ENCODE measurements at places on chromosomes 11 and 22.

- DNase-seq, result no peak
Observed at GRCh38 chr11:70328556-70328955, 58.1 kb downstream of the PPFIA1 start.

DNA sequence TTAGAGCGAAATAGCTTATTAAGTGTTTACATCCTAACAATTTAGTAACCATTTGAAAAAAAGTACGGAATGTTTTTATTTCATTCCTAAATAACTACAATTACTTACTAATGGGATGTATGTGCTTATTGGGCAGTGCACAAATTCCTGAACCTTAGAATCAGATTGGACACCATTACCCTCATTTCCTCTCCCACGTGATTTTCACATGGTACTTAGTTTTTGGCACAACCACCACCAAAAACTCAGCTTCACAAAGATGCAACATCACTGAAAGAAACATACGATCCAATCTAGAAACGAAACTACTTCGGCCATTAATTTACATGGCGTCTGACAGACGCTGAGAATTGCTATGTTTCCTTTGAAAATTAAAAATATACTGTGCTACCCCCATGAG is 81.5 kb downstream of the FBXO7 start:
- DNase-seq, result no peak

- DNase-seq, result no peak
Observed at GRCh38 chr11:122776546-122776945, 61.8 kb upstream of the CRTAM start.

DNA sequence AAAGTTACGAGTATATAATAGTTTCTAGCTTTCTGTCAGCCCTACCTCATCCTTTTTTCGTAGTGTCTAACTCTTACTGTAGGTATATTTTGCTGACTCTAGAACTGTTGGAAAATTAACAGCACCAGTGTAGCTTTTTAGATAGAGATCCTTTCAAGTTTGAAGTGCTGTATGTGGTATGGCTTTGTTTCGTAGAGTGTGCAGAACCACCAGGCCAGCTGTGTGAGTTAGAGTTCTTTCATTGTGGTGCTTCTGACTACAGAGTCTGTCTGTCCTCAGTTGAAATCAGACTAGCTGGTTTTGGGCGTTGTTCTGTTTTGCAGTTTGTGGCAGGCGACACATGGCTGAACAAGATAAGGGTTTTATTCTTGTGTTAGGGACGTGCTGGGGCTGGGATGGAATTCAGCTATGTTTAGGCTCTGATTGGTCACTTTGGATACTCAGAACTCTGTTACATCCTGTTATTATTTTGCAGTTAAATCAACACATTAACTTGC is 3.2 kb downstream of the ARHGEF12 start:
- DNase-seq, result no peak

- DNase-seq, result no peak
Observed at GRCh38 chr11:116969694-116970093, 128.5 kb downstream of the SIK3 start.

DNA sequence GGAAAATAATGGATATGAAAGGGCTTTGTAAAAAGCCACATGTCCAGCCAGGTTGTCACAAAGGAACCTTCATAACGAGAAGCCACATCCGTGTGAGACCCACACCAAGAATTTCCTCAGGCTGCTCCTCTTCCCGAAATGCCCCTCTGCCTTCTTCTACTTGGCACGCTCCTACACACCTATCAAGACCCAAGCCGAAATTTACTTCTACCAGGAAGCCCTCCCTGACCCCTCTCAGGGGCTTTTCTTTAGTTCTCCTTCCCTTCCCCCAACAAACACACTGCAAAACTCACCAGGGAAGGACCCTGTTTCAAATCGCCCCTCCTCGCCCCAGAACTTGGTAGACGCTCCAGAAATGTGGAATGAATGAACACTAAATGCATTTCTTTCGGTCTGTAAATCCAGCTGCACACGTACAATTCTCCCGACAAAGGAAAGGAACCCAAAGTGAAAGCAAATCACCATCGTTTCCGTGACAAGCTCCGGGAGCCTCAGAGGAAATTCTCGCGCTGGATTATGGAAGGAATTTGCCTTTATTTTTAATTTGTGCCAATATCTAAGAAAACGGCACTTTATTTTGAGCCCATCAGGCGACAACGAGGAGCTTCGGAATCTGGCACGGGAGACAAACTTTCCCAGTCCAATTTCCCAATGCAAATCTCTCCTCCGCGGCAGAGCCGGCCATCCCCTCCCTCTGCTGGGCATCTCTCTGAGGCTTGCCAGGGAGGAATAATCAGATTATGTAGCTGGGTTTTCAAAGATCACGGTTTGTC is 13.2 kb upstream of the SHISAL1 start:
- no peak for DNase-seq

DNA sequence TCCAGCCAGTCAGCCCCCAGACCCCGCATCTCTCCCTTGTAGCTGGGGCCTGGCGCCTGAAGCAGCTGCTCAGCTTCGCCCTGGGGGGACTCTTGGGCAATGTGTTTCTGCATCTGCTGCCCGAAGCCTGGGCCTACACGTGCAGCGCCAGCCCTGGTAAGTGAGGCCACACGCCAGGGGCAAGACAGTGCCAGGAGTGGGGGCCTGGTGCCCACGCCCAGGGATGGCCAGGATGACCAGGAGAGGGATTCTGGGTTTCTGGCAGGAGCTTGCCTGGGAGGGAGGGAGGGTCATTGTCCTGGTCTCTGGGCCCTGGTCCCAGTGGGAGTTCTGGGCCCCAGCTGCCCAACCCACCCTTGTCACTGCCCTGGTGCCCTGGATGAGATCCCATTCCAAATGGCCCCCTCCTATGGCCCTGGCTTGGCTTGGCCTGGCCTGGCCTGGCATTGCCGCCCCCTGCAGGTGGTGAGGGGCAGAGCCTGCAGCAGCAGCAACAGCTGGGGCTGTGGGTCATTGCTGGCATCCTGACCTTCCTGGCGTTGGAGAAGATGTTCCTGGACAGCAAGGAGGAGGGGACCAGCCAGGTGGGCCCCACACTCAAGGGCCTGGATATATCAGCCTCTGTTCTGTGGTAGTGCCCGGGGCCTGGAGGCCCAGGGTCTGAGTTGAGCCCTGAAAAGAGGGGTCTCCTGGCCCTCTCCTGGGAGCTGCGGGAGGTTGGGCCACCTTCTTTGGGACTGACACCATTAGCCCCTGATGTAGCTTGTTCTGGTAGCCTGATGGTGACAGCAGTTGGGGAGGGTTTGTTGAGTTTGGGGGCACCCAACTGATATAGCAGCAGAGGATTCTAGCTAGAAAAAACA is 3.7 kb downstream of the SLC39A13 start:
- peak; percentile 25 for DNase-seq

GRCh38 chr22:39917776-39918495 is 17.1 kb downstream of the GRAP2 start:
- no peak for DNase-seq

DNA sequence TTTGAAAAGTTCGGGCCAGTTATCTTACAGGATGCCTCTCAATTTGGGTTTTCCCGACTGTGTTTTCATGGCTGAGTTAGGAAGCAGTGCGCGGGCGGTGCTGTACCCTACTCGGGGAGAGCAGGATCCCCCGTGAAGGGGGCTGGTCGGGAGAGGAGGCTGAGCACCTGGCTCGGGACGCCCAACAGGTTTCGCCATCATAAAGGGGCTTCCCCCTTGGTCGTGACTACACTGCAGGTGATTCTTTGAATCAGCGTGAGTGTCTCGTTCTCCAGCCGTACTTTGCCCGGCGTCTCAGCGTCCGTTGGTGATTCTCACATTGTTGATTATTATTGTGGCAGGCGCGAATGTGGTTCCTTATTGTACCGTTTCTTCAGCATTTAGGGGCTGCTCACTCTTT is 46.6 kb downstream of the ST14 start:
- no peak for DNase-seq

GRCh38 chr22:30425616-30426387 is at the start of gene MTFP1:
Gene MTFP1, plus strand, starts transcription at chr22:30425768. Its CDS starts 112 bp downstream, at chr22:30425880.
- DNase-seq, result peak; percentile 32

GRCh38 chr11:118406599-118407166 is 5.3 kb downstream of the ATP5MG start:
- no peak for DNase-seq

DNA sequence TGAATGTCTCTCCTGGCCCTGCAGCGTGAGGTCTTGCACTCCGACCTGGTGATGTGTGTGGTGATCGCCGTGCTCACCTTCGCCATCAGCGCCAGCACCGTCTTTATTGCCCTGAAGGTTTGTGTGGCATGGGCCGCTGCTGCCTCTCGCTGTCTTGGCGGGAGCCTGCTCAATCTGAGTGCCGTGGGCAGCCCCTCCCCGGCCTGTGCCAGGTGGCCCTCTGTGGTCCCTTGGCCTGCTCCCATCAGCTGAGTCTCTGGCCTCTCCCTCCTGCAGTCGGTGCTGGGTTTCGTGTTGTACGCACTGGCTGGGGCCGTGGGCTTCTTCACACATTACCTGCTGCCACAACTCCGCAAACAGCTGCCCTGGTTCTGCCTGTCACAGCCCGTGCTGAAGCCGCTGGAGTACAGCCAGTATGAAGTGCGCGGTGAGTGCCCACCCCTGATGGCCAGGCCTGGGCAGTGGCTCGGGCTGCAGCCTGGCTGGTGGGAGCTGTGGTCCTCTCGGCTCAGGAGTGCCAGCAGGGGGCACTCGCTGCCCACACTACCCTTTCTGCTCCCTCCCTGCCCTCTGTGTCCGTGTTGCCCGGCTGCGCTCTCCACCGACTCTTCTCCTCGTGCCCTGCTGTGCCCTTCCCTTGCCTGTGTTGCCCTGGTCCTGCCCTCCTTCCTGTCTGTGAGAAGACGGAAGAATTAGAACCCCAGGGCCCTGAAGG is 10.2 kb downstream of the PCNX3 start:
- DNase-seq, result no peak

DNA sequence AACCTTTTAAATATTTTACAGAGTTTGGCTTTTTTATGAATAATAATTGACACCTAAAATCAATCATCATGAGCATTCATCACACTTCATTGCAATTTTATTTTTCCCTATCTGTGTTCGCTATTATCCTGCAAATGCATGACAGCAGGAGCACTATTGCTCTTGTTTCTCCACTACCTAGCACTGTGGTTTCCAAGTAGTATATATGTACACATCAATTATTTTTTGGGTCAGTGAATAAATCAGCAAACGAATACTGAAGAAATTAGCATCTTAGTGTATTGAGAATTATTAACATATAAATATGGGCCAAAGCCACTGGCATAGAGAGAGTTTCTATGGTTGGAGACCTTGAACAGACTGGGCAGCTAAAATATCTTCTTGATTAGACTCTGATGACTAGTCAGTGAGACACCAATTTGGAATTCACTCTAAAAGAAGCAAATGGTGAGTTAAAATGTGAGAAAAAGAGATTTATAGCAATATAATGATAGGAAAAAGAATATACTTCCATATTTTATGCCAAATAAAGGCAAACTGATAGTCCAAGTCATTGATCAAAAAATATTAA is 731.1 kb upstream of the LUZP2 start:
- no peak for DNase-seq

DNA sequence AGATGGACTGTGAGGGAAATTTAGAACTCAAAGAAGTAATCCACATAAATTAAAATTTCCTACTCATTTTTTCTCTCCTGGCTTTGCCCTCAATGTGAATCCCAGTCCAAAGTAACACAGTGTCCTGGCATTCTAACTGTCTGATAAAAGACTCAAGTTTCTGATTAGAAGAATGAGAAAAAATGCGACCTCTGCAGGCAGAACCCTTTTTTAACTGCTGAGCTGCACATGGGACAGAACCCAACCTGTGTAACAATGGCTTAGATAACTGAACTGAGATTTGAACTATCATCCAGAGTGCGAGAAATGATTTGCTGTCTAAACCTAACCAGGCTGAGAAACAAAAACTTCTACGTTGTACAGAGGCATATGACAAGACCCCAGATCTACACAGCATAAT is 385.6 kb upstream of the LRRC4C start:
- DNase-seq, result no peak

DNA sequence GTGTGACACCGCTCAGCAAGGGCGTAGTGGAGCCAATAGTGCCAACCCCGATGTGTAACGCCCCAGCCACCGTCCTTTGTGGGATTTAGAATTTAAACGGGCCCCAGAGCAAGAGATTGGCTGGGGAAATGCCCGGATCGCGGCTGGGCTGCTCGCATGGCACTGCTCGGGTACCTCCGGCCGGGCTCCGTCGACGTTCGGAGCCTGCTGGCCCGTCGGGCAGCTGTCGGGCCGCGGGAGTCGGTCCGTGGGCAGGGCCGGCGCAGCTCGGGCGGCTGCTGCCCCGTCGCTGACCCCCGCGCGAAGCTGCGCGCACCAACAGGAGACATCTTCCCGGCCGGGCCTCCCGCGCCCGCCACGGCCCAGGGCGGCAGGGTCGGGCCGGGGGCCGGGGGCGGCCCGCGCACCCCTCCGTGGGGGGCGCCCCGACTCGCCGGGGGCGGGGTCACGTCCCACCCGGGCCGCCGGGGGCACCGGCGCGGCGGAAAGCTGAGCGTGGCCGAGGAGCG is 1.3 kb upstream of the KDM2A start:
- DNase-seq, result peak; percentile 34

DNA sequence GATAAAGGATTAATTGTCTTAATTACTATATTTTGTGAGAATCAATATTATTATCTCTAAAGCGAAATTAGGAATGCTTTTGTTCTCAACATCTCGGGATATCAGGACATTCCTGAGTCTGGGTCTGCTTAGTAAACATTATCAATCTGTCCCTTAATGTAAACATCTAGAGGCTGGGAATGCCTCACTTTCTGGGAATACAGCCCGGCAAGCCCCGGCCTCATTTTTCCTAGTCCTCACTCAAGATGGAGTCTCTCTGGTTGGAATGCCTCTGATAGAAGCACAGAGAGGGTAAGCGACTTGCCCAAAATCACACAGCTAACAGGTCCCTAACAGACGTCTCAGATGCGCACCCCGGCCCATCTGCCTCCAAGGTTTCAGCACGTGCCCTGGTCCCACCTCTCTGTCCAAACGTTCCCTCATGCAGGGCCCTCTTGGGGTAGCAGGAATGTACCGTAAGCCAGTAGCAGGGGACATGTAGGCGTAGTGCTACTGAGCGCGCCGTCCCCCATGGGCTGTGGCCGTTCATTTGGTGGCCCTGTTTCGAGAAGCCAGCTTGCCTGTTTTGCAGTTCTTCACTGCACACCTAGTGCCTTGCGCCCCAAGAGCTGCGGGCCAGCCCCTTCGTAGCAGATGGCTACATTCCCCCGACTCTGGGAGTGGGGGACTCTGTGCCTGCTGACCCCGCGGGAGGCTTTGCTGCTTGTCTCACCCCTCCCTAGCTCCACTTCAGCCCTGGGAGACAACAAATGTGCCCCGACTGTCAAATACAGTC is 62.2 kb upstream of the FADD start:
- no peak for DNase-seq

GRCh38 chr22:26735019-26735409 is 77.6 kb downstream of the MIAT start:
- DNase-seq, result no peak

DNA sequence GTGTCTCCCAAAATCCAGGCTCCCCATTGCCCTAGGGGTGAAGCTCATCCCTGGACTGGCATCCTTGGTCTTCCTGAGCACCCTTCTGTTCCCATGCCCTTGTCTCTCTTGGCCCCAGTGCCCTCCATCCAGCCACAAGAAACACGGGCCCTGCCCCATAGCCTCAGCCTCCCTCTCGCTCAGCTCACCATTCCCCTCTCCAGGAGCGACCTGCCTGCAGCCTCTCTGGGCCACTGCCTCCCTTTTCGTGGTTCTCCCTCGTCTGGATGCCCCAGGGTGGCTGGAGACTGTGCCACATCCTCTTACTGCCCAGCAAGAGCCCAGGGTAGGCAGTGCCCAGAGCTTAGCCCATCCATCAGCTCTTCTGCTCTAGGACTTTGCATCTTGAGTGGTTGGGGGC is 532.1 kb downstream of the TBC1D22A start:
- DNase-seq, result no peak

- DNase-seq, result no peak
Observed at GRCh38 chr11:130118165-130118564, 41.4 kb upstream of the ST14 start.

All from activated naive CD4-positive, alpha-beta T cell (primary cell).